Caudate nucleus (tissue), 63 donors: ENCODE measurements at places on chromosomes 4 and X.

- no peak for DNase-seq
Measured at GRCh38 chr4:140806163-140806562, 50.0 kb upstream of the TBC1D9 start.

GRCh38 chrX:107758231-107758766 is 17.3 kb downstream of the TSC22D3 start:
- no peak for DNase-seq

- no peak for DNase-seq
Measured at GRCh38 chr4:27245216-27245615, 384.6 kb downstream of the STIM2 start.

DNA sequence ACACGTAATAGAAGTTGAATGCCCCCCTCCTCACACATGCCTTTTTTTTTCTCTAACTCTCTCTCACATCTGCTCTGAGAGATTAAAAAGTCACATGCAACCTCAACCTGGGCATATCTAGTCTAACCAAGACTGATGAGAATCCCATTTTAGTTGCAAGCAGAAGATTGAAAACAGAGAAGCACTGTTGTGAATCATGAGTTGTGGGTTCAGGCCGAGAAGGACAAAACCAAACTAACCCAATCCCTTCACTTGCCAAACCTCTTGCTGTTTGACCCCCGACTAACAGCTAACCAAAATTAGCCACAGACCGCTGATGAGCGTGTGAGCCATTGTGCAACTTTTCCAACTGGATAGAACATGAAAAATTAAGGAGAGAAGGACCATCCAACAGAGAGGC is 31.8 kb downstream of the CXCL1 start:
- no peak for DNase-seq

DNA sequence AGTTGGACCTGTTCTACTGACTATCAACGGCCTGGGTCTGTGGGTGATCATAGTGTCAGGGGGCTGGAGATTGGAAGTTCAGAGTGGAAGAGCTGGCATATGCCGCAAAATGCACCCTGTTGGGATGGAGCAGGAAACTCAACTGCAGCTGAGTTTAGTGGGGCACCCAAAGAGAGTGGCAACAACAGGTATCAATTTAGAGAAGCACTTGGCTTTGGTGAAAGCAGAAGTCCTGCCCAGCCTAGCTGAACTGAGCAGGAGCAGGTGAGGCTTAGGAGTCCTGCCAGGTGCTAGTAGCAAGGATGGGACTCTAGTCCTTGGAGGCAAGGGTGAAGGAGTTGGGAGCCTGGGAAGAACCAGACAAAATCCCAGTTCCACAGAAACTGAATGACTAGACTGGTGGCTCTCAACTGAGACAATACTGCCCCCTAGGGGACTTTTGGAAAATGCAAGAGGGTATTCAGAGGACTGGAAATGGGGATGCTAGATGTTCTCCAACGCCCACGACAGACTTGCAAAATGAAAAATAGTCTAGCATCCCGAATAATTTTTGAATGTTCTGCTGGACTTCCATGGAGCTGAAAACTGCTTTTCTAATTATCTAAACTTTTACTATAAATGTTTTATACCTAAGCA is 49.4 kb downstream of the RTL9 start:
- DNase-seq, result no peak

- no peak for DNase-seq
Measured at GRCh38 chr4:38094419-38094818, 134.2 kb downstream of the PTTG2 start.

DNA sequence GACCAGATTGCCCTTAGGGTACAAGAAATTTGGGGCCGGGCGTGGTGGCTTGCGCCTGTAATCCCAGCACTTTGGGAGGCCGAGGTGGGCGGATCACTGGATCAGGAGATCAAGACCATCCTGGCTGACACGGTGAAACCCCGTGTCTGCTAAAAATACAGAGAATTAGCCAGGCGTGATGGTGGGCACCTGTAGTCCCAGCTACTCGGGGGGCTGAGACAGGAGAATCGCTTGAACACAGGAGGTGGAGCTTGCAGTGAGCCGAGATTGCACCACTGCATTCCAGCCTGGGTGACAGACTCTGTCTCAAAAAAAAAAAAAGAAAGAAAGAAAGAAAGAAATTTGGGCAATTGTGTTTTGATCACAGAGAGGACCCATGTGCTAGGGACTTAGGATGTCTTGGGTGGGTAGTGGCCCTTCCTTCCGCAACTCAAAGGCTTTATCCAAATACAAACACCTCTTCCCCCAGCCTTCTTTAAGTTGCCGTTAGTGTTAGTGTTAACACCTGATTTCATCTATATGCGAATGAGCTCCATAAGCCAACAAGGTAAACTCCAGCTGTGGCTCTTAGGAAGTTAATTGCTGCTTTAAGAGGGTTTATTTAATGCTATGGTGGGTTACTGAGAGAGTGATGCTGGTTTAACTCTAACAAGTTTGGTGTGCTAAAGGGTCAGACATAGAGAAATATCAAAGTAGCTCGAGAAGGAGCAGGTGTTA is 8.6 kb upstream of the CCDC110 start:
- no peak for DNase-seq

- DNase-seq, result no peak
Measured at GRCh38 chr4:105909787-105910281, 14.6 kb downstream of the NPNT start.

DNA sequence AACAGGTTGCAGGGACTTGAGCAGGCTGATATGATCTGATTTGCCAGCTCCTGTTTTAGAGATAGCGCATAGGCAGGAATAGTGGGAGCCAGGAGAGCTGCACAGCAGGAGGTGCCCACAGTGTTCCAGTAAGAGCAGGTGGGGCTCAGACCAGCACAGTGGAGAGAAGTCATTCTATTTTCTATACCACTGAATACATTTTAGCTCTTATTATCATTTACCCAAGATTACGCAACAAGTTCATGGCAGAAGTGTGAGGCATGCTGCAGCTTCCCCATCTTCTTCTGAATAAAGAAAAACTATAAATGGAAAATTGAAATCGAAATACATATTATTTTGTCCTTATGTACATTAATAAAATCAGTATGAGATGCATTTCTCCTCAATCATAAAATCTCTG is 114.7 kb upstream of the EDNRA start:
- no peak for DNase-seq

DNA sequence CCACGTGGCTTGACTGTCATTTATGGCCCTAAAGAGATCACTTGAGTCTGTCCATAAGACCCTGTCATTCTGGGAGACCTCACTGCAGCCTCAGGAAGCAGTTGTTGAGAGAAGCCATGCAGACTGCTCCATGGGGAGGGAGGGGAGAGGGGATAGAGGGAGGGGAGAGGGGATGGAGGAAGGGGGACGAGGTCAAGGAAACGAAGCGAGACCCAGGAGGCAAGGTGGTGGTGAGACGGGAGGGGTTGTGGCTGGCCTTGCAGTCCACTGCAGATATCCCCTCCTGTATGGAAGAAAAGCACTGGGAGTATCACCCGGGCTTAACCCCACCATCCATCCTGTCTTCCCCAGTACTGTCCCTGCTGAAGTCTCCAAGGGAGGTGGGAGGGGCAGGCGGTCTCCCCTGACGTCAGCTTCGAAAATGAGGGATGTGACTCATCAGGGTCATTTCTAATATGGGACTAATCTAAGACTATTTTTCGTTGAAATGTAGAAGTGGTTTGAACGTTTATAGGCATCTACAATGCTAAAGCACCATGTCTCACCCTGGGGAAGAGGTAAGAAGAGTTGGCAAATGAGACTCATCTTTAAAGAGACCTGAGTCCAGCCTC is 5.6 kb downstream of the TMEM255A start:
- DNase-seq, result no peak

- DNase-seq, result no peak
Measured at GRCh38 chr4:37873386-37873785, 17.5 kb upstream of the TBC1D1 start.
